Hypothalamus (tissue), 51 donors: ENCODE measurements at places on chromosomes 12 and 14.

DNA sequence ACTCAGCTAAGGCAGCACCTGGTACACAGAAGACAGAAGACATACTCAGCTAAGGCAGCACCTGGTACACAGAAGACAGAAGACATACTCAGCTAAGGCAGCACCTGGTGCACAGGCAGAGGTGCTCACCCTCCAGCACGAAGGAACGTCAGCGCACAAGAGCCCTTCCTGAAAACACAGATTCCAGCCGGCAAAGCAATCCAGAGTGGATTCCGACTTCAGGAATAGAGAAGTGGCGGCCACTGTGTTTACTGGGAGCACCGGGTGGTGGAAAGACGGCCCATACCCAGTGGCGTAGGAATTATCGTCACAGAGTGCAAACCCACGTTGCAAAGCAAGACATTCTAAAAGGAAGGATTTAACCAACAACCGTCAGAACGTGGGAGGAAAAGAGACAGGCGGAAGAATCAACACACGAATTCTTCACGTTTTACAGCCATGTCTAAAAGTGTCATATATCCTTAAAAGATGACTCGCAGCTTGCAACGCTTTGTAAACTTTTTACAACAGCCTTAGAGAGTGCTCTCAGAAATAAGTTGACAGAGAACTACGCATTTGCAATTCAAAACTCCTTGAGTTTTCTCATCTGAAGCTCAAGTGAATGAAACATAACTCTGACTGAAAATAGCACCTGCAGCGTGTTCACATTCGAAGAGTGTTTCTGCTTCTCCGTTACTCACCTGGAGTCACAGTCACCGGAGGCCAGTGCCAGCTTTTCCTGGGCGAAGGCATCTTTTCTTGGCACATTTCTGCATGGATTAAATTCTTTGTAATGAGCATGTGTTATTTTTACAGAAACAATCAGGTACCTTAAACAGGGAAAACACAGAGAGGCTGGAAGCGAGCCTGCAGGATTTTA lies 55.8 kb upstream of the GALNT9 start:
- DNase-seq: no peak

DNA sequence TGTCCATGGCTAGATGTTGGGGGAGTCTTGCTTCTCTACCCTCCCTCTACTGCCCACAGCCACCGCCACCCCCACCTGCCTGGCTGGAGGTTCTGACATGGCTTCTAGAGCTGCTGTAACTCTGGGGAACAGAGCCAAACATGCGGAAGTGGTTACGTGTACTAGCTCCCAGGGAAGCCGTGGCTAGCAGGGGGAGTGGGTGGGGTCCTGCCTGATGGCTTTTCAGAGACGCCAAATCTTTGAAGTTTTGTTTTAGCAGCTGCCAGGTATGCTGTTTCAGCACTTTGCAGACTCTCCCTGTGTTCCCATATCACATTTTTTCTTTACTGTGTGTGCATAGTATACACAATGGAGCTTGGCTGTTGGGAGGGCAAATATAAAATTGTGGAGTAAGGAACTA lies 150.3 kb downstream of the TGFB3 start:
- no peak for DNase-seq

DNA sequence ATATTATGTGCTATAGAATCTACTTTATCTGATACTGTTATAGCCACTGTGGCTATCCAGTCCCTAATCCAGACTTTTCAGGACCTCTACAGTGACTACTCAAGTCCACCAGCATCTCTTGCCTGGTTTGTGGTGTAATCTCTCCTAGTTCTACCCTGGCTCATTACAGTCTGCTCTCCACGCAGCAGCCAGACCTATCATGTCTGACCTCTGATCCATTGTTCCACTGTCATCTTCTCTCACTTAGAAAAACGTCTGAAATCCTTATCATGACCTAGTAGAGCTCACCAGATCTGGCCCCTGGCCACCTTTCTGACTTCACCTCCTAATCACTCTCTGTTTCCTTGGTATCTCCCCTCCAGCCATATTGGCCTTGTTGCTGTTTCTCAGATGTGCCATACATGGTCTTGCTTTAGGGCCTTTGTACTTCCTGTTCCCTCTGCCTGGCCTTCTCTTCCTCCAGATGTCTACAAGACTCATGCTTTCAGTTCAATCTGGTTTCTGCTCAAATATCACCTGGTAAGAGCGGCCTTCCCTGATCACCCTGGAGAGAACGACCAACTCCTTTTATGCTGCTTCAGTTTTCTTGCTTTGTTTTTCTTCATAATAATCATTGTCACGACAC lies 475.5 kb downstream of the AACS start:
- no peak for DNase-seq

GRCh38 chr14:52467515-52468266 lies 84.6 kb downstream of the TXNDC16 start:
- DNase-seq: no peak

DNA sequence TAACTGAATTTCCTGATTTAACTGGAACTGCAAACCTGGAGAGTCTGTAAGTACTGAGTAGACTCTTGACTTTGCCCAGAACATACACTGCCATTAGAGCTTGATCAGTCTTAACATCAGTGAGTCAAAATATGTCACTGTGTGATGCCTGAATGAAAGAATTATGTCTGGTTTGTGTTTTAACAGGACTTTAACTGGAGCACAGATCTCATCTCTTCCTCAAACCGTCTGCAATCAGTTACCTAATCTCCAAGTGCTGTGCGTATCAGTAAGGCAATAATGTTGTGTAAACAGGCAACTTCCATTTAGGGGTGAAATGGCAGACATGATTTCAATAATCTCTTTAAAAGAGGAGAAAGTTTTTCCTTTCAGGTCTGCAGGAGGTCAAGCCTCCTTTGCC lies 97.0 kb downstream of the ZFC3H1 start:
- no peak for DNase-seq

GRCh38 chr12:11553871-11554533 lies 95.5 kb upstream of the ETV6 start:
- no peak for DNase-seq

DNA sequence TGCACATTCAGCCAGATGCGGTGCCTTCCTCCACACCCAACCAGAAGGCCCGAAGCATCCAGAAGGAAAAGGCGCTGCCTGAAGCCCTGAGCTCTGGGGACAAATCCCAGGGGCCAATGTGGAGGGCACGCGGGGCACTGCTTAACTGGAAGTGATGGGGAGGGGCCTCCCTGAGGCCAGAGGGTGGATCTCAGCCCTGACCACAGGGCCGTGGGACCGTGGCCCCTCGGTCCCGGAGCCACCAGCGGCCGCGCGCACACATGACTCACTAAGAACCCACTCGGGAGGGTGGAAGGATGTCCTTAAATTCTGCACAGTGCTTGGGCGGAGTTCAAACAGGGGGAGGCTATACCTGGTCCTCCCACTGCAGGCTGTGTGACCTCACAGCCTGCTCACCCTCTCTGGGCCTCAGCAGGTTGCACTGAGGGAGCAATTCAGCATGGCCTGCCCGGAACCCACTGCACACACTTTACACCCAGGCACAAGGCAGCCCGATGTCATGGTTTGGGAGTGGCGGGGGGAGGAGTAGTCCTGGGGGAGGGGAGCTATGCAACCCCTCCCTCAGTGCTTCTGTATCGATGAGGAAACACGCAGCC lies 89.5 kb downstream of the RFLNA start:
- DNase-seq: no peak

DNA sequence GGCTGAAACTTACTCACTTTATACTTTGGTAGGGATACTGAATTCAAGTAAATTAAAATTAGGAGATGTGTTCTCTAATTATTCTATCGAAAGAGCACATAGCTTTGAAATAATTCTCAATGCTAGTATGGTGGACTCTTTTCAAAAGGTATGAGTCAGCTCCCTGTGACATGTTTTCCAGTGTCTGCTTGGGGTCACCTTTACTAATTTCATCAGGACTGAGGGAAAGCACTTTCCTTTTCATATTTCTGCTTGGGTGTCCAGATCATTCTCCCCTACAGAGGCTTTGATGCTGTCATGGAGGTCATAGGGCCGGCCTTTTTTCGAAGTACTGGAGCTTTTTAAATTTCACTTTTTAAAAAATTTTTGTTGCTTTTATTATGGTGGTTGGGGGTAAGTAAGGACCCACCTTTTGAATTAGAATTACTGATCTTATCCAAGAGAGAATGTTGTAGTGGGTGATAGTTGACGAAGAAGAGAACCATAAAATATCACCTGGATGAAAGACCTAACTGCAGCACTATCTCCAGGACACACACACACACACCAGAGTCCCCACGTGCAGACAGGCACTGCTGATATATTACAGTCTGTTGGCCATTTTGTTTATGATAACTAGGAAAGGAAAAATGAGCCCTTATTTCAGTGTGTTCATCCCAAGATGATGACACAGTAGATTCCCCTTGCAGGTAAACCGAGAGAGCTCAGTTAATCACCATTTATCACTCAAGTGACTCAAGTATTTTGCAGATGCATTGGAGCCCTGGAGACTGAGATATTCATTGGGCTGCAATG lies 558.6 kb downstream of the DIO2 start:
- no peak for DNase-seq

DNA sequence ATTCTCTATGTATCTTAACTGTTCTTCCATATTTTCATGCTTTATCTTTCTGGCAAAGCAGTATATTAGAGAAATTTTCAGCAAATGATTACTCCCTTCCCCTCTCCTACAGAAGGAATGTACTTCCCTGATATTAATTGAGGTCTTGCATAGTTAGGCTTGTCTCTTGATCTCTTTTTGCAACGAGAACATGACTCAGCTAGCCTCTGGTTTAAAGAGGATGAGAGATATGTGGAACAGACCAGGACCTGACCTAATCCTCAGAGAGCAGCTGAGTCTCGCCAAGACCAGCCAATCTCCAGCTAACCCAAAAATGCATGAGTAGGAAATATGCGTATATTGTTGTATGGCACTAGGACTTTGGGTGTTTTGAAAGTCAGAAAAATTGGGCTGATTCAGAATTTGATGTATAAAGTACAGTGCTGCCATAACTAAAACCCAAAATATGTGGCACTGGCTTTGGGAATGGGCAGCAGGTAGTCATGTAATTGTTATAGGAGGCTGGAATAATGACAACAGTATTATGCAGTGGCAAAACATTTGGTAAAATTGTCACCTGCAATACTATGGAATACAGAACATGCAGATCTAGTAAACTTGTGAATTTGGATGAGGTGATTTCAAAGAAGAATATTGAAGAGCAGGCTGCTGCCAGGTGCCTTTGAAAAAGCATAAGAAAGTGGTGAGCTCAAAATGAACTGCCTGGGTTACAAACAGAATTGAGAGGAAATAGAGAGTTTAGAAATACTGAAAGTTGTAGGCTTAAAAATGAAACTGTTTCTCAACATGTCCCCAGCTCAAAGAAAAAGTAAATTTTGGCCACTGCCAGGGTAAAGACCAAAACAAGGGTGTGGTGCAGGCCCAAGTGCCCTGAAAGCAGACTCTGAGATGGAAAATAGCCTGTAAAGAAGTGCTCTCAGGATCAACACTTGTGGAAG lies 9.3 kb upstream of the USP15 start:
- DNase-seq: no peak

GRCh38 chr12:28618772-28619171 lies 428.5 kb downstream of the CCDC91 start:
- no peak for DNase-seq

DNA sequence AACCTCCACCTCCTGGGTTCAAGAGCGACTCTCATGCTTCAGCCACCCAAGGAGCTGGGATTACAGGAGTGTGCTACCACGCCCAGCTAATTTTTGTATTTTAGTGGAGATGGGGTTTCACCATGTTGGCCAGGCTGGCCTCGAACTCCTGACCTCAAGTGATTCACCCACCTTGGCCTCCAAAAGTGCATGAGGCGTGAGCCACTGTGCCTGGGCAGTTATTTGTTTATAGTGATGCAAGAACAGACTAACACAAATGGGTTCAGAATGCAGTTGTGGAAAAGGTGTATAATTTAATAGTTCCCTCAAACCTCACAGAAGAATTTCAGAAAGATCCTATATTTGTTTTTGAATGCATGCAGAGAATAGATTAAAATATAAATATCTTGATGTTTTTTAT lies 447.1 kb downstream of the ZFP36L1 start:
- no peak for DNase-seq

DNA sequence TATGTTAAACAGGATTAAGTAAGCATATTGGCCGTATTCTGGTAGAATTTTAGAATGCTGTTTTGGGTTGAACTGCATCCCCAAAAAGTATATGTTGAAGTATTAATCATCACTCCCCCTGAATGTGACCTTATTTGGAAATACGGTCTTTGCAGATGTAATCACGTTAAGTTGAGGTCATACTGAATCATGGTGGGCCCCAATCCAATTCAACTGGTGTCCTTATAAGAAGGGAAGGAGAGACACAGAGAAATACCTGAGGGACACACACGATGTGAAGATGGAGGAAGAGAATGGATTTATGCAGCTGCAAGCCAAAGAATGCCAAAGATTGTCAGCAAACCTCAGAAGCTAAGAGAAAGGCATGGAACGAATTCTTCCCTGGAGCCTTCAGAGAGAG lies 268.6 kb downstream of the ITPR2 start:
- no peak for DNase-seq

- DNase-seq: peak; percentile 56
Observed at GRCh38 chr14:68795597-68796417, 2.9 kb upstream of the ZFP36L1 start.

DNA sequence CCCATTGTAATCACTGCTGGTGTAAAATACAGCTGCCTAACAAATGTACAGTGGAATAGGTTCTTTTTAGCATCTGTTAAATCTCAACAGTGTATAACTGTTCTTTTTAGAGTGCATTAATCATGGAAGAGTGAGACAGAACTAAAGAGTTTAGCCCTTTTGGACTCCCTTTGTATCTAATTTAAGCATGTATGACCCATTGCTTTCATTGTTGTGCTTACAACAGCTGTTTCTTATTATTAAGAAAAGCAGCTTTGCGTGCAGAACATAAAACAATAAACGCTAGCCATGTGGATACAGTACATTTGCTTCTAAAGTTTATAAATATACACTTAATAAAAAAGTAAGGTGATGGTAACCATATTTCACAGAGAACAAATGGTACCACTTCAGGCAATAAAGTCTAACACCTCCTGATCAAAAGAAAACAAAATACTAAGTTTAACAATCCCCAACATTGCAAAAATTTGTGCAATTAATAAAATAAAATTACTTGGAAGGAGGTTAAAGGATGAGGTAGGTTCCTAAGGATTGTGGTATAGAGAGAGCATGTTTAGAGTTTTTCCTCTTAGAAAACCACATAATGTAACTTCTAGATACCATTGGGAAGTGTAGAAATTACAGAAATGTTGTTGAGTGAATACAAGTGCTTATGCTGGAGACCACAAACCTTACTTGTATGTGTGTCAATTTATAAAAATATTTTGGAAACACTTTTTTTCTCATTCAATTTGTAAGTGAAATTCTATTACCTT lies 448.7 kb downstream of the SLC6A15 start:
- DNase-seq: no peak

DNA sequence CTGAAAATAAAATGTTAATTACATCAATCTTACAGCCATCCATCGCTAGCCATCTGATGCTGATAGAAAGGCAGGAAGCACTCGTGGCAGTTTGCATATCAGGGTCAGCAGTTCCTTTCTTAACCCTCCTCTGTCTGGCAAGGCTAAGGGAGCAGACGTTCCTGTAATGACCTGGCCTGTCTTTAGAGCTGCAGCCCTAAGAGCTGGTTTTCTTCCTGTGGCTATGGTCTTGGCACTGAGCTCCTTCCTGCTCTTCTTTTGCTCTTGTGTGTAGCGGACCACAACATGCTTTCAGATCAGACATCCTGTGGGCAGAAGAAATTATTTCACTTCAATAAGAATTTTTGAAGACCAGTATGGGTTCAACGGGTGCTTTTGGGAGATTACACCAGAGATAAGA lies 170.4 kb downstream of the DAD1 start:
- no peak for DNase-seq

GRCh38 chr14:96098309-96098998 lies 59.3 kb downstream of the C14orf132 start:
- peak; percentile 6 for DNase-seq
